Osteoblast (primary cell): ENCODE measurements at places on chromosomes 16 and 17. TPM values are rescaled to one million over a fixed set of nuclear protein-coding genes. Genes with fewer than 3 reads are reported as not detected.

SLC22A31 gene
- total RNA-seq = not detected in 2 replicates

SLC7A6OS gene
- total RNA-seq = 12.1 and 12.3 TPM in 2 replicates

KRTAP4-4 gene
- total RNA-seq = not detected in 2 replicates

ZNF213 gene
- total RNA-seq = 8.0 and 9.4 TPM in 2 replicates

TMEM88 gene
- 0.29 and 0.36 TPM in 2 replicates for total RNA-seq

STXBP4 gene
- 14.7 and 19.2 TPM in 2 replicates for total RNA-seq

PRCD gene
- total RNA-seq = 4.0 and 5.3 TPM in 2 replicates

PIRT gene
- total RNA-seq = not detected in 2 replicates

FBXO31 gene
- total RNA-seq = 31.2 and 33.3 TPM in 2 replicates
